ENCODE measurements at places on chromosomes 13 and 19.

DNA sequence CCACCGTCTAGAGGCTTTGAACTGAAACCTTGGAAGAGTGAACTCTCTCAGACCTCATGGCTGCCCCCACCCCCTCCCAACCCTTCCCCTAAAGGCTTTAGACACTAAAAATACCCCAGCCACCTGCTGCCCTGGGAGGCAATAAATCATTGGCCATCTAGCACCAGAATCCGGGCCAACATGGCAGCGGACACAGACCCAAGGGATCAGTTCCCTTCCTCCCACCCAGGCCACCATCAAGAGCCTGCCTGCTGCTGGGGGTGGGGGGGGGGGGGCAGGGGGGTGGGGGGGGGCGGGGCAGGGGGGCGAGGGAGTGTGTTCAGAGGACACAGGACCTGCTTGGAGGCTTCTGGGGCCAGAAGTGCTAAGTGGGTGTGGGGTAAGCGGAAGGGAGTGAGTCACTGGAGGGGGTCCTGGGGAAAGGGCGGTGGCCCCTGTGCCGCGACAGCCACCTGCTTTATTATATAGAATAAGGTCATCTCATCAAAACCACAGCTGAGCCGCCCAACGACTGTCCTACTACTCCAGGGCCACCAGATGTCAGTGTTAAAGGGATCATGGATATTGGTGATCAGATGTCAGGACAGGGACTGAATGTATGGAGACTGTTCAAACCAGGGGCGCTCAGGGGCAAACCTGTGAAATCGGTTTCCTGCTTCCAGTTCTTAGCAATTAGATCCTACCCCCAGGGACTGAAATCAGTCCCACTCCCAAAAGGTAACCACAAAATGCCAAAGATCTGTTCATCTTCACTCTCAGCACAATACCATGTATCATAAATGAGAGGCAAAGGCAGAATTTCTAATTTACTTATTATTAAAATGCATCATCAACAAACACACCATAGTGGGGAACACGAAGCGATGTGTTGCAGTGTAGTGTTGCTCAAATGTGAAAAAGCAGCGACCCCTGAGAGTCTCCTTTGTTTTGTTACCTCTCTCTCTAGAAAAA, 24.3 kb downstream of the ARL11 start:
- no peak for DNase-seq

DNA sequence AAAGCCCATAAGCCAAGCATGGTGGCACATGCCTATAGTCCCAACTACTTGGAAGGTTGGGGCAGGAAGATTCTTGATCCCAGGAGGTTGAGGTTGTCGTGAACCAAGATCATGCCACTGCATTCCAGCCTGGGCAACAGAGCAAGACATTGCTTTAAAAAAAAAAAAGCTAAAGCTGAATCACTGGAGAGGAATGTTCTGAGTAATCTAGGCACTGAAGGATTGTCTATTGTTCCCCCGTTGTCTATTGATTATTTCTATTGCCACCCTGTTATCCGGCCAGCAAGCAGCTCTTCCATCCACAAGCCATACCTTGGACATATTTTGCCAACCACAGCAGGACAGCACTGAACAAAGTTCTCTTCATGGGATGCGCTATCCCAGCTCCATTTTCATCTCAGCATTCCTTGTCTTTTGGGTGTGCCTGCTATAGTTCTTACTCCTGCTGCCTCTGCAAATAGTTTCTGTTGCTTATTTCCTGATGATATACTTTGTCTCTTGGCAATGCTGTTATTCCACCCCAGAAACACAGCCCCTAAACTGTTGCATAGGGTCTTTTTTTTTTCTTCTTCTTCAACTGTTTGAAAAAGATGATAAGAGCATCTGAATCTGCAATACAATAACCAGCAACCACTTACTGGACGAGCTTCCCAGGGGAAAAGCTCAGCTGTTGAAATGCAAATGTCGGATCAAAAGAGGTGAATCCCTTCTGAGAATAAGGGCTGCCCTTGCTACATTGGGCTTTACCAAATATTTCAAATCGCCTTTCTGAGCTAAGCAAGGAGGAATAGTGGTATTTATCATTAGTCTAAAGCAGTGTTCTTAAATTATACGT, 22.2 kb upstream of the SIAH3 start:
- DNase-seq = no peak

GRCh38 chr13:34951528-34951927, 9.5 kb downstream of the NBEA start:
- DNase-seq = no peak

GRCh38 chr19:6020972-6021805, 43.2 kb upstream of the RANBP3 start:
- DNase-seq = no peak

DNA sequence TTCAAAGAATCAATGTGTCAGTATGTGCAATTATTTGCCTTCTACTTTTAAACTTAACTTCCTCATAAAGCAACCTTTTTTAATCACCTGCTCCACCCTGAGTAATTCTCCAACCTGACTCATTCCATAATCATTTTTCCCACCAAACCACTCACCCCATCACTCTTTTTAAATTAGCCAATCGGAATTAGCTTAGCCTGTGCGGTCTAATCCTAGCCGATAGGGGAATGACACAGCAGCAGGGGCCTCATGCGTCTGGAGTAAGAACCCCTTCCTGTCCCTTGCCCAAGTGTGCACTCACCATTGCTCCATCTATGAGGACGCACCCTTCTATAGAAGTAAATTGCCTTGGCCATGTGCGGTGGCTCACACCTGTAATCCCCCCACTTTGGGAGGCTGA, 27.4 kb upstream of the ZNF83 start:
- no peak for DNase-seq

GRCh38 chr13:37657134-37657533, 58.6 kb upstream of the POSTN start:
- DNase-seq = no peak

GRCh38 chr13:112732679-112733078, 42.8 kb downstream of the ATP11A start:
- DNase-seq = no peak

- no peak for DNase-seq
These were observed 703.6 kb downstream of the SLITRK6 start for GRCh38 chr13:85095418-85096272.

DNA sequence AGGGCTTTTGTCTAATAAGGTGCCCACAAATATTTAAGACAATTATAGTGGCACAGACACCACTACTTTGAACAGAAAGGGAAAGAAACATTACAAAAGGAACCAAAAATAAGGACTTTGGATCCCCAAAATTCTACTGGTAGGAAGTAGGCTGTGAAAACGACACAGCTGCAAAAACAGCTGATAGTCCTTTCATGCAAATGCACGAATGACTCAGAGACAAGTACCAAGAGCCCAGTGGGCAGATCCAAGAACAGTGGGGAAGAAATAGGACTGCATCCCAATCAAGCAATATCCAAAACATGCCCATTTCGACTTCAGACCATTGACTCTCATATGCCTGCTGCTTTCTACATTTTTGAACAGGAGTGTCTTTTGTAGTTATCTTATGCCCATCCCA, 269.4 kb upstream of the NBEA start:
- no peak for DNase-seq

DNA sequence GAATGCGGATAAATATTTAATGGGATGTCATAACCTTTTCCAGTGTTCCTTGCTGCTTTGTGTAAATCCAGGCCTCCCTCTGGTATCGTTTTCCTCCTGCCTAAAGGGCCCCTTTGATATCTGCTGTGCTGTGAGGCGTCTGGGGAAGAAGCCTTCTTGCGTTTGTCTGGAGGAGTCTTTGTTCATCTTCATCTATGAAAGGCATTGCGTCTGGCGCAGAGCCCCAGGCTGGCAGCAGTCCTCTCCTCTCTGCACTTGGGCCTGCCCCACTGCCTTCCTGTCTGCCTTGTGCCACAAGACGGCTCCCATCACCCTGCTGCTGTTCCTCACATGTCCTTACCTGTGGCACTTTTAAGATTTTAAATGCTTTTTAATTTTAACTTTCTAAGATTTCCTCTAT, 9.8 kb downstream of the PROZ start:
- DNase-seq = no peak

- DNase-seq = no peak
These were observed 1.7 kb downstream of the RASGRP4 start for GRCh38 chr19:38424272-38424671.
